Activated naive CD8-positive, alpha-beta T cell treated with anti-CD3 and anti-CD28 coated beads, Interleukin-2, amount 10 ng/mL, durations not matched to agents 7 days and 5 days (primary cell): ENCODE measurements at places on chromosomes 16 and 17.
A peak's percentile ranks its signal among the peaks of the same experiment; 100 is the strongest.

GRCh38 chr17:17789828-17790636, 46.8 kb downstream of the SREBF1 start:
- DNase-seq: no peak

DNA sequence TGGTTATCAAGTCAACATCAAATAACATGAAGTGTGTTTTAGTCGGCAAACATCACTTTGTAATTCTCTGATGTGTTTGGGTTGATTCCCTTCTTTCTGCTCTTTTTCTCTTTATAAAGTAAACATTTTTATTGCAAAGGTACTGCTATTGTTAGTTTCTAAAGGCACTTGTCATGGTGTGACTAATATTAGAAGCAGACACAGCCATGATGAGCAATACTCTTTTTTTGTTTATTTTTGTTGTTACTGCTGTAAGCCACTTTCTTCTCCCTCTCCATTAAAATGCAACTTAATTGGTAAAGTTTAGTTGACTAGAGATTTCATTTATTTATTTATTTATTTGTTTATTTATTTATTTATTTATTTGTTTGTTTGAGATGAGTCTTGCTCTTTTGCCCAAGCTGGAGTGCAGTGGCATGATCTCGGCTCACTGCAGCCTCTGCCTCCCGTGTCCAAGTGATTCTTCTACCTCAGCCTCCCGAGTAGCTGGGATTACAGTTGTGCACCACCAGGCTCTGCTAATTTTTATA, 424.7 kb downstream of the WWOX start:
- no peak for DNase-seq

DNA sequence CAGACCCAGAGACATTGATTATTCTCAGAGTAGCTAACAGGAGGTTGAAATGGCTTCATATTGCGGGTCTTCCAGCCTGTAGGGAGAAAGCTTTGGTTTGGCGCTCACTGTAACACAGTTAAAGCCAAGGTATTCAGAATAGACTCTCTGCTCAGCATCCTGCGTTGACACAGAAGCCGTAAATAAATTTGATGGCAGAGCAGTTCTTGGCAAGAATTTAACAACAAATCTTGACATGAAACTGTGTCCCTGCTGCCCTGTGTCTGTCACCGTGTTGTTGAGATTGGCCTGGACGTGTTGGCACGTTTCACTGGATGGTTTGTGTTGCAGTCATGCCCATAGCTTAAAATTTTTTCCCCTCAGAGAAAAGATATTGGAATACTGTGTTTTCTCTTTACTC, 359.6 kb downstream of the SNX29 start:
- no peak for DNase-seq

DNA sequence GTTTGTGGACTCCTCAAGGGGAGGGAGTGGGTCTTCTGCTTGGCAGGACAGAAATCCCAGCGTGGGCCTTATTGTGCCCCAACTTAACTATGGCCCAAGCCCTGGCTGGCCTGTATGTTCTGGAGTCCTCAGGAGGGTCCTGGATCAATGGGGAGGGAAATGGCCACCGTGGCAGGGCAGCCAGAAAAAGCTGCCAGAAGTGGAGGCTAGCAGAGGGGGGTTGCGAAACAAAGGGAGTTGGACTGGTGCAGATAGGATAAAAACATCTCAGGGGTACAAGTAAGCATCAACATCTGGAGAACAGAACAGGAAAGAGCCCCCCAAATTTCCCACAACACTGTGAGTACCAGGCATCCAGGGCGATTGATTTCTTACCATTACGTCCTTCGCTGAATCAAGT, 3.7 kb upstream of the CACNG1 start:
- DNase-seq: no peak

DNA sequence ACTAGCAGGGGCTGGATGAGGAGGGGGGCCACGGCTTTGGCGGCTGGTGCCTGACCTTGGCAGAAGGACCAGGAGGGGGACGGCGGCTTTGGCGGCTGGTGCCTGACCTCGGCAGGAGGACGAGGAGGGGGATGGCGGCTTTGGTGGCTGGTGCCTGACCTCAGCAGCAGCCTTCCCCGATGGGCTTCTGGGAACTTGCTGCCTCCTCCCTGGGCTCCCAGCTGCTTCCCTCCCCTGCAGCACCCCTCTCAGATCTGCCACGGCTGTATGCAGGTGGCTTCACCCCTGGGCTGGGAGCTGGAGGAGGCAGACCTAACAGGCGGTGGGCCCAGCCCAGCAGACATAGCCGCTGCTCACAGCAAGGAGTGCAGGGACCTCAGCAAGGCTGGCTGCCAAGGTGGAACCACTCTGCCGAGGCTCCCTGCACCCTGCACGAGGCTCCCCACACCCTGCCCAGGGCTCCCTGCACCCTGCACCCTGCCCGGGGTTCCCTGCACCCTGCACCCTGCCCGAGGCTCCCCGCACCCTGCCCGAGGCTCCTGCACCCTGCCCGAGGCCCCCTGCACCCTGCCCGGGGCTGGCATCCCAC, 38.4 kb upstream of the CBFA2T3 start:
- no peak for DNase-seq

DNA sequence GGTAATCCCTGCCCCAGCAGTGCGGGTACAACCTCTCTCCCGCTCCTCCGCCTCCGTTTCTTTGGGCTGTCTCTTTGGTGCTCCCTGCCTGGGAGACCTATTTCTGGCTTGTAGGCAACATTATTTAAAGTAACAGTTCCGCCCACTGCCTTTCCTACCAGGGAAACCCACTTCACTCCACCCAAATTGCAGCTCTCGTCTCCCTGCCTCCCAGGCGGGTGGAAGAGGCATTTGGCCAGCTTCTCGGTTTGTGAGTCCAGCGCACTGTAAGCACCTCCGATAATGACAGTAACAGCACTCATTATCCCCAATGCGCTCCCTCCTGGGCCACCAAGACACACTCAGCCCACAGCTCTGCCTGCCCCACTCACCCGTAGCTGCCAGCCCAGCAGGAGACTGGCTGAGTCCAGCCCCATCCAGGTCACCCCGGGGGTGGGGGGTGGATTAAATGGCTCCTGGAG, 165.1 kb upstream of the CDC42EP4 start:
- no peak for DNase-seq

- DNase-seq: peak; percentile 32
These were observed 18.2 kb upstream of the NXPH3 start for GRCh38 chr17:49557312-49558024.

DNA sequence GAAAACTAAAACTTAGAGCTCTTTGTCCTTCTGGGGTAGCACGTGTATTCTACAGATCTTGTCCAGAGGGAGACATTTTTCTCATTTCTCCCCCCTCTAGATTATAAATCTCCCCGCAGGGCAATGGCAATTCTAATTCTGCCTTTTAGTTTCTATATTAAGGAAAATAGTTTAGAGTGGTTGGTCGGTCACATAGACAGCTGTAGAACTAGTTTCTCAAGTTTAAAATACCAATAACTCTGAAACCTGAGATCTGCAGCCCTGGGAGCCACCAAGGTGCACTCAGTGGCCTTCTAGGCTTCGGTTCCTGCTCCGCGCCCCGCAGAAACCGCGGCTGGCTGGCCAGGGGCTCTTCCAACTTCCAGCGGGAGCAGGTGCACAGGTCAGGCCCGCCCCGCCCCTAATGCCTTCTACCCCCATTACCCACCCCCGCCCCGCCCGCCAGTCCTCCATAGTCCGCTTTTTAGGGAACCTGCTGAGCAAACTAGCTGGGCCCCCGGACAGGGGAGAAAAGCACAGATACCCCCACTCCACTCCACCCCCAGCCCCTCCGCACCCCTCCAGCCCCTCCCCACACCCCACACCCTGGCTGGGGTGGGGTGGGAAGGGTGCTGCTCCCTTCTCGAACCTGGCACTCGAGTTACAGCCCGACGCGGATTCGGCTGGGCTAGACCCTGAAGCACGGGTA, 431 bp downstream of the SLFN11 start:
- DNase-seq: peak; percentile 57

DNA sequence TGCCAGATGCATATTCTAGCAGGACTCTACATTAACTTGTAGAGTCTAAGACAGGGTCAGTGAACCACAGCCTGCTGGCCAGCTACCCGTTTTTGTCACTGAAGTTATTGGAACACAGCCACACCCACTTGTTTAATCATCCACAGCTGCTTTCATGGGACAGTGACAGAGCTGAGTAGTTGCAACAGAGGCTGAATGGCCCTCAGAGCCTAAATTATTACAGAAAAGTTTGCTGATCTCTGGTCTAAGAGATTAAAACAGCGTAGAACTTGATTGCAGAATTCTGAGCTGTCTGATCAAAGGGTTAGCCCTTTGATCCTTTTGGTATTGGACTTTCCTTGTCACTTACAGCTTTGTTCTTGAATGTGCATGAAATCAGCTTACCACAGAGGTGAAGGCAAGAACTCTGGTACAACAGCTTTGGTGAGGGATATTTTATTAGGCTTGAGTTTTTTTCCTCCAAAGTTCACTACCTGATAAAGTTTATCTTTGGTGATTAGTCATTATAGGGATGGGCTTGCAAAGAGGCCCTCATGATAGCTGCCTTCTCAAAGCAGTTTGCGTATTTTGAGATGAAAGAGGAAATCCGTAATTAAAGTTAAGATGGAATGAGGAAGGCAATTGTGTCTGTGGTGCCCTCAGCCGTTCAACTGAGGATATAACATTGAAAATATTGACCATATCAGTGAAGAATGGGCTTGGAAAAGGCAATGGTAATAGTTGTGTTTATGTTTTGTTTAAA, 23.6 kb downstream of the ALDH3A2 start:
- no peak for DNase-seq

GRCh38 chr16:57556941-57557541, 14.6 kb downstream of the ADGRG5 start:
- no peak for DNase-seq

DNA sequence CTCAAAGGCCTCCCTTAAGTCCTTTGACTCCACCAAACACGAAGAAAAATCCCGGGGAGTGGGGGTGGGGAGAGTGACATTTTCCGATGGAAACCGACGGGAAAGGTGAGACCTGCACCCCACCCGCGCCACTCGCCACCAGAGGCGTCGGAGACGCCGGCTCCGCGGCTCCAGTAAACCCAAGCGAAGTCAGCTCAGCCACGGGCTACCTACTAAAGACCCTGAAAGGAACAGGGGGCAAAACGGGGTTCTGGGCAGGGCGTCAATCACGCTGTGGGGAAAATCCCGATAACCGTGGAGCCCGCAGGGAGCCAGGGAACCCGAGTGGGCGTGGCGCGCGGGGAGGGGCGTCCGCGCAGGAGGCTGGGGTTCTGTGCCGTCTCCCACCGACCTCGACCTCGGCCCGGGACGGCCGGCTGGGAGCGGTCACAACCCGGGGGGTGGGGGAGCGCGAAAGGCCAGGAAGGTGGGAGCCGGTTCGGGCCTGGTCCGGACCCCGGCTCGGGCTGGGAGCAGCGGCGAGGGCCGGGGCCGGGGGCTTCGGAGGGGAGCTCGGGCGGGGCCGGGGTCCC, 565 bp downstream of the WDR45B start:
- DNase-seq: no peak

GRCh38 chr16:67326115-67326471, 448 bp downstream of the KCTD19 start:
- no peak for DNase-seq

GRCh38 chr16:56911771-56912571, 20.0 kb upstream of the HERPUD1 start:
- no peak for DNase-seq

DNA sequence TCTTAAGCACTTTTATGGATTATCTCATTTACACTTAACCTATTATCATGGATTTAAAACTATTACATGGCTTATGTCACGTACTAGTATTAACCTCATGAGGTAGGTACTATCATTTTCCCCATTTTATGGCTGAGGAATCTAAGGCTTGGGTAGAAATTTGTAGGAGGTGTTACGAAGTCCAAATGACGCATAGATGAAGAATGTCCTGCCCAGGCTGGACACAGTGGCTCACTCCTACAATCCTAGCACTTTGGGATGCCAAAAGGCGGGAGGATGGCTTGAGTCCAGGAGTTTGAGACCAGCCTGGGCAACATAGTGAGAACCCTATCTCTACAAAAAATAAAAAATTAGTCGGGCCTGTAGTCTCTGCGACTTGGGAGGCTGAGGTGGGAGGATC, 4.8 kb upstream of the C1QL1 start:
- no peak for DNase-seq

DNA sequence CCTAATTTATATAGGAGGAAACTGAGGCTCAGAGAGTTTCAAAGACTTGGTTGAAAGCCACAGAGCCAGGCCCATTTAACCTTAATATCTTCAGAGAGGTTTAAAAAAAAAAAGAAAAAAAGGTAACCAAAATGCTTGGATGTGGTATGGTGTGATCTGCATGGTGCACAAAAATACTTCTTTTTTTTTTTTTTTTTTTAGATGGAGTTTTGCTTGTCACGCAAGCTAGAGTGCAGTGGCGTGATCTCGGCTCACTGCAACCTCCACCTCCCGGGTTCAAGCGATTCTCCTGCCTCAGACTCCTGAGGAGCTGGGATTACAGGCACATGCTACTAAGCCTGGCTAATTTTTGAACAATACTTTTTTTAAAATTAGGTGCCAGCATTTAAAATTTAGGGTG, 101.8 kb downstream of the XYLT1 start:
- no peak for DNase-seq

DNA sequence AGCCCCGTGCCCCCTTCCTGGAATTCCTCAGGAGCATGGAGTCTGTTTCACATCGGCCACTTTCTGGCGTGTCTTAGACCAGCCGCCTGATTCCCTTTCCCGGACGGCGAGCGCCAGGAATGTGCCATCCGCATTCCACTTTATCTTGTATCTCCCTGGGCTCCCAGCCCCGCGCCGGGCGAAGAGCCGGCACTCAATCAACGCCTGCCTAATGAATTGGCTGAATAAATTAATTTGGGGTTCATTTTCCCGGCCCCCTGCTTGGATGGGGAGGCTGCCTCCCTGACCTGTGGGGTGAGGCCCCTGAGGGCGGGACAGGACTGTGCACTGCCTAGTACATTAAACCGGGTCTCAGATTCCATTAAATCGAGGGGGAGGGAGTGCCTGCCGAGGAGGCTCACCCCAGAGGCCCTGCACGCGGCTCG, 282.3 kb upstream of the TNRC6C start:
- no peak for DNase-seq

DNA sequence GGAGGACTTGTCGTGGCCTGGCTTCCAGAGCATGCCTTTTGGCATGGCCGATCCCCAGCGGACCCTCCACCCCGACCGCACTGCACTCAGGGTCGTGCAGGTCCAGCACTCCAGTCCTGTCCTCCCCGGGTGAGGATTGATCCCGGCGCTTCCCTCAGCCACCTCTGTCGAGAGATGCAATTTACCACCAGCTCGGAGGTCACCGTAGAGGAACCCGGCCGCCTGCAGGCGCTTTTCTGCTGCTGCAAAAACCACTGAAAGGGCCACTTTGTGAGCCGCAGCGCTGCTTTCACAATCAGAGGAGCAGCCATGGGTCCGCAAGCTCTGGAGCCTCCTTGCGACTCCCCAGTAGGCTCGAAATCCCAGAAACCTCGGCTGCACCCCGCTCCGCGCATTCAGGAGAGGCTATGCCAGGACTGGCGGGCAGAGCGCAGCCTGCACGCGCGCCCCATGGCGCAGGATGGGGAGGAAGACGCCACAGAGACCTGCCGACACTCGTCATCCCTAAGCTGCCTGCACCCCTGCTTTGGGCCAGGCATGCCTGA, 134.2 kb downstream of the HS3ST2 start:
- peak; percentile 33 for DNase-seq

- DNase-seq: no peak
These were observed 42.2 kb downstream of the WWP2 start for GRCh38 chr16:69804297-69804696.
